ENCODE measurements at places on chromosomes 4 and X.

GRCh38 chr4:96356591-96357370, 516.9 kb downstream of the PDHA2 start:
- DNase-seq, result no peak

- no peak for DNase-seq
These were observed 107.7 kb upstream of the RPS6KA3 start for GRCh38 chrX:20374450-20374849.

DNA sequence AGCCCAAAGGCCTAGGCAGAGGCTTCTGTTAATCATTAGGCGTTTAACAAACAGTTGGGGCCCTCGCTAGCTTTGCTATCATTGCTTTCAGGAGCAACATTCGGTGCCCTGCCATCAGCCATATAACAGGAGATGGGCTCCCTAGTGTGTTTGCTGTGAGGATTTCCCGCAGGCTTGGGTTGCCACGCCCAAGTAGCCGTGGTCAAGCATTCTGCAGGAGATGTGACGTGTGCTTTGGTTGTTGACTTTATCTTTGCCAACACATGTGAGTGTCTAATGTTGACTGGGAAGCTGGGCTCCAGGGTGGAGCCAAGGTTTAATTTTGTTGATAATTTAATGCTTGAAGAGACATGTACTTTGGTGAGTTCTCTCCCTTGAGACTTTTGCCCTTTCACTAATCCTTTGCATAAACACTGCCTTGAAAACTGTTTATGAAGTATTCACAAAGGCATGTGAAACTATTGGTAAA, 184.6 kb upstream of the KIT start:
- peak; percentile 48 for DNase-seq

DNA sequence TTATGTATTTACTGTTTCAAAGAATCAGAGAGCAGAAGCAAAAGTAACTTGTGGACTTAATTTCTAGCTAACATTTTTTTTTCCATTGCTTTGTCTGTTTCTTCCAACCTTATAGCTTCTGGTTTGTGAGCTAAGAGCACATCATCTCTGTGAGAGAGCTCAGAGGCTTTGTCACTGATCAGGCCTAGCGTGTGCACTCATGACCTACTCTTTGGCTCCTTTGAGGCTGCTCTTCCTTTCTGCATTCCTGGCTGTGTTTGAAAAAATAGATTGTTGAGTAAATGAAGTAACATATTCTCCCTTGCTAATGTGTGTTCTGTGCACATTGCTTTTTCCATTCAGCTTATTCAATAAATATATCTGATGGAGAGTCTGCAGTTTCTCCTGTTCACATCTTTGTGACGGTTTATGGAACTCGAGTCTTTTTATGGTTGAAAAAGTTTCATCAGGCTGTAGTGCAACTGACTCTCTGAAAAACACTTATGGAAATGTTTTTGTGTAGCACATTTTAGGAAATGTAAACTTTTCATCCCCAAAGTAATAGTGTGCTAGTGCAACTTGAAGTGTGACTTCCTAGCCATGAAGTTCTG, 133.0 kb downstream of the RAPGEF2 start:
- DNase-seq, result no peak

DNA sequence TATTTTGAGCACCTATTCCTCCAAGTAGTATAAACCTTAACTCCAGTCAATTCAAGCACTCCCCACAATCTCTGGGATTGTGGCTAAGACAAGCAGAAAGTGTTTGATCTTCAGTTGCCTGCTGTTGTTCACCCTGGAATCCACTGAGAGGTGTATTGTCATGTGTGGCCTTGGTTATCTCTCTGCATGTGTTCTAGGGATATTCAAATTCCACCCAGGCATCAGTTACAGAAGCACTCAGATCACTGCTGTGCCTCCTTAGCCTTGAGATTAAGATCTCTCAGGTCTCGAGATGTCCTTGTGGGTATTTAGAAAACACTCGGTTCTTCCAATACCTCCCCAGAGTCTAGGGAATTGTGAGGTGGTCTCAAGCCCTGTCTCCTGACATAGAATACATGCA, 213.3 kb downstream of the SMARCA1 start:
- no peak for DNase-seq

- DNase-seq, result no peak
These were observed 241.1 kb downstream of the TACR3 start for GRCh38 chr4:103478734-103479133.

DNA sequence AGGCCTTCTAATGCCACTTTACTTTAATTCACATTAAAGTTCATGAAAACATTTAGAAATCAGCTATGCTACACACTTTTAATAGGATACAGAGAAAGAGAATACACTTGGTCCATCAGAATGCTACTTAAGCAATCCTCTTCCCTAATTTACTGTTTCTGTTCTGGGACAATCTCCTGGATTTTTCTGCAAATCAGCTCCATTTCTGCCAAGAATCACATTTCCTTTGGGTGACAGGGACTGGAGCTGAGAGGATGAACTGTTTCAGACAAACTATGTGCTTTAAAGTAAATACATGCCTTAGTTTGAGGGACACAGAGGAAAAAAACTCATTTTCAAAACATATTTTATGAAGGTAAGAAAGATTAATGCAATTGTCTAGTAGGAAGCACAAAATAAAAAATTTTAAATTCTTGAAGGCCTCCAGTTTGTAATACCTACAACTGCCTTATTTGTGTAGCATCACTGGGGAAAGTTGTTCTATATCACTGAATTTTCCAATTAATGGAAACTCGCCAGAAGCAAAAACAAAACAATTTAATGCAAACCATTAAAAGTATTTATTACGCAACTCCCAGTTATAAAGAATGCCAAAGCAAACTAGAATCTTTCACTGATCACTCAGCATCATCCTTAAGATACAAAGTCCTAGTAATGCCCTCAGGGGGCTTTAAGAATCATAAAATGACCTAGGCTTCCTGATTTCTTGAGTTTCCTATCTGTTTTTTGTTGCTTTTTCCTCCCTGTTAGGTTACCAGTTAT, 36.3 kb downstream of the BCLAF3 start:
- no peak for DNase-seq
